ENCODE measurements at places on chromosomes 3 and 15.

- no peak overlapping the region for H3K27ac ChIP-seq
- peak; percentile 66 for DNase-seq
- H3K4me1 ChIP-seq = peaks cover 3% of the 10 kb centered on the region
- no peak overlapping the region for H3K4me3 ChIP-seq
- no peaks in the 10 kb centered on the region for H3K36me3 ChIP-seq
- H3K27me3 ChIP-seq = no peaks in the 10 kb centered on the region
These were observed 8.2 kb upstream of the GRIP2 start for GRCh38 chr3:14548321-14548729.

GRCh38 chr3:133776794-133777438 lies 28.7 kb upstream of the SRPRB start:
- H3K27ac ChIP-seq = no peak overlapping the region
- no peaks in the 10 kb centered on the region for H3K4me1 ChIP-seq
- H3K4me3 ChIP-seq = no peak overlapping the region
- no peak for DNase-seq
- H3K27me3 ChIP-seq = peaks cover 6% of the 10 kb centered on the region

DNA sequence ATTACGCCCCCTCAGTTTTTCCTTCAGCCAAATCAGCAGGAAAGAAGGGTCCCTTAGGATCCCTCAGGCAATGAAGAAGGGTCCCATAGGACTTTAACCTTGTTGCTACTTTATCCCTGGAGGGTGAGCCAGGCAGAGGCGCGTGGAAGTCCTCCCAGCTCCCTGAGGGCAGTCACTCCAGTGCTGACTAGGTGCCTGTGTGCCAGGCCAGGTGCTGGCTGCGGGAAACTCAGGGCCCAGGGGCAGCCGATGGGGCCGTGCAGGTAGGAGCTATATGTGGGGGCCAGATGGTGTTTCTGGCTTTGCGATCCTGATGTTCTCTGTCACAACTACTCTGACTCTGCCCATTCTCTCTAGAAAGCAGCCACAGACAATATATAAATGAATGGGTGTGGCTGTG lies 42.8 kb upstream of the IQSEC1 start:
- H3K4me3 ChIP-seq = no peak overlapping the region
- no peak for DNase-seq
- H3K27ac ChIP-seq = no peak overlapping the region
- no peaks in the 10 kb centered on the region for H3K27me3 ChIP-seq
- no peaks in the 10 kb centered on the region for H3K36me3 ChIP-seq
- no peaks in the 10 kb centered on the region for H3K4me1 ChIP-seq

- H3K4me3 ChIP-seq = no peak overlapping the region
- no peak for DNase-seq
- no peak overlapping the region for H3K27ac ChIP-seq
- no peaks in the 10 kb centered on the region for H3K4me1 ChIP-seq
- H3K27me3 ChIP-seq = no peaks in the 10 kb centered on the region
These were observed 175.5 kb downstream of the KCNMB2 start for GRCh38 chr3:178711753-178712152.

GRCh38 chr3:38152609-38153008 lies 12.7 kb upstream of the OXSR1 start:
- no peak overlapping the region for H3K27ac ChIP-seq
- DNase-seq = no peak
- H3K4me1 ChIP-seq = no peaks in the 10 kb centered on the region
- no peak overlapping the region for H3K4me3 ChIP-seq
- H3K36me3 ChIP-seq = no peaks in the 10 kb centered on the region

DNA sequence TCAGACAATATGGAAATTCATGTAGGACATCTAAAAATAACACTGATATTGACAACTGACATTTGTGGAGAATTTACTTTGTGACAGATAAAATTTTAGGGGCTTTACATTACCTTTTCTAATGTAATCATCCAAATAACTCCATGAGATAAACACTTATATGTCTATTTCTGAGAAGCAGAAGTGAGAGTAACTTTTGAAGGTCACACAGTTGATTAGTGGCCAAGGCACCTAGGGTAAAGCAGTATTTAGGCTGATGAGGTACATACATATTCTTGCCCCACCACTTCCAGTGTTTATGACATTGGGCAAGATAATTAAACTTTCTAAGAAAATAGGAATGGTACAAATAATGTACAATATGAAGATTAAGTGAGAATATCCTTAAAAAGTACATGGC lies 248.4 kb downstream of the CPNE4 start:
- no peaks in the 10 kb centered on the region for H3K27me3 ChIP-seq
- H3K4me3 ChIP-seq = no peak overlapping the region
- H3K4me1 ChIP-seq = no peaks in the 10 kb centered on the region
- H3K36me3 ChIP-seq = no peaks in the 10 kb centered on the region

DNA sequence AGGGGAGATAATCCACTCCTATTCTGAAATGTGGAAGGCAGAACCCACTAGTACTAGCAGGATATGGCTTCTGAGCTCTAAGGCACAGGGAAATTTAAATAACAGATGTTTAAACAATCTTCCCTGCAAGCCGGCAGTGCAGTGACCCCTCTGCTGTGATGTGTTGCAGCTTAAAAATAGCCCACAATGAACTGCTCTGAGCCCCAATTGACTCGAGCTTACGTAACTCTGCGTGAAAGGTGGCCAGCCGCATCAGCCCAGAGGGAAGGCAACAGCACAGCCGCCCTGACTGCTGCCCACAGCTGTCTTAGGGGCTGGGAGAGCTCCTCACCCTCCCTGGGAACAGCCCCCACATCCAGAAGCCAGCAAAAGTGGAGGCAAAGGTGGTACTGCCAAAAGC lies 12.5 kb upstream of the CAMKV start:
- H3K4me3 ChIP-seq = no peak overlapping the region
- no peaks in the 10 kb centered on the region for H3K36me3 ChIP-seq
- DNase-seq = no peak
- H3K27me3 ChIP-seq = no peaks in the 10 kb centered on the region

Data from SJSA1 (cell line).